Hematopoietic multipotent progenitor cell treated with erythropoietin and hydrocortisone succinate and interleukin-3 and kit ligand, for 15 days (in vitro differentiated cells): ENCODE measurements at places on chromosomes 5 and 9.
A peak's percentile ranks its signal among the peaks of the same experiment; 100 is the strongest.

DNA sequence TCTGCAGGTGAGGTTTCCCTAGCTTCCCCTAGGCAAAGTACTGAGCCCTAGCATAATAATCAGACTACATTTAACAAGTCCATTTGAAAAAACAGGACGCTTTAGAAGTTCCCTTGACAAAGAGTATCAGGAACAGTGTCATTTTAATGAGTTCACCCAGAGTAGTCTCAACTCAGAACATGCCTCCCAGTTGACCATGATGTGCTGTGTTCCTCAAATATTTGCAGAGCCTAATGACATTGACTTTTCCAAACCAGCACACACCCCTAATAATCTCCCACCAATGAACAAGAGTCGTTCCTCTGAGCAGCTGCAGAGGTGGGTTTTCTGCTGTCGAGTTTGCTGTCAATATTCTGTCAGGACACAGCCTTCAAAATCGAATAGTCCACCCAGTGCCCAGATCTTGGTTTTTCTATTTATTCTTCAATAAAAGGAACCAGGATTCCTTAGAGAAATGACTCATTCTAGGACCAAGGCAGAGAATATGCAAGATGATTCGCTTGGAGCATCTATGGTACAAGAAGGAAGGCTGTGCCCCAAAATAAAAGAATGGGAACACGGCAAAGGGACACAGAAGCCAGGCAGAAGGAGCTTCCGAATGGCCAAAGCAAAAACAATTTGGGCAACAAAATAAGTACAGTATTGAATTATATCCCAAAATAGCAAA is 57.6 kb downstream of the OTULIN start:
- no peak for DNase-seq

DNA sequence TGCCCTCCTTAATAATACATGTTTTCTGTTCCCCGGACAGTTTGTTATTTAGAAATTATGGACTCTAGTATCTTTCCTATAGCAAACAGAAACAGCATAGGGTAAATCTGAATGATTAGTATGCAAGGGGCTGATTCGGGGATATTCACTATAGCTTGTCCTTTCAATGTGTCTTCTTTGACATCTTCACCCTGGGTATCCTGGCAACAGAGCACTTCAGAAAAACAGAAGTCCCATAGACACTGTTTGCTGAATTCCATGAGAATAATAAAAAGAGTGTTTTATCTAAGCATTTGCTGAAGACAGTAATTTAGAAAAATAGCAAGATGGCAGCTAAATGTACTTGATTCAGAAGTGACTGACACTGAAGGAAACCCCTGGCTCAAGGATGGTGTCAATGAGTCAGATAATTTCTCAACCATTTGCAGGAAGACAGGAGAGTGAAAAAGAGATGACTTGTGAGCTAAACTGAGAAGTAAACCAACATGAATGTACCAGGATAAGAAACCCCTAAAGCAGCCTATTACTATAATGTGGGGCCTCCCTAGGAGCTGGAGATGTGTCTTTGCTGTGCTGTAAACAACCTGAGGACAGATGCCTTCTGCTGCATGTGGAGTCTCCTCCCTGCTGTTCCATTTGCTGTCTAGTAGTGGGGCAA is 246.2 kb downstream of the MAN2A1 start:
- DNase-seq, result no peak

- no peak for DNase-seq
Observed at GRCh38 chr5:73962801-73963425, 336.9 kb downstream of the ARHGEF28 start.

DNA sequence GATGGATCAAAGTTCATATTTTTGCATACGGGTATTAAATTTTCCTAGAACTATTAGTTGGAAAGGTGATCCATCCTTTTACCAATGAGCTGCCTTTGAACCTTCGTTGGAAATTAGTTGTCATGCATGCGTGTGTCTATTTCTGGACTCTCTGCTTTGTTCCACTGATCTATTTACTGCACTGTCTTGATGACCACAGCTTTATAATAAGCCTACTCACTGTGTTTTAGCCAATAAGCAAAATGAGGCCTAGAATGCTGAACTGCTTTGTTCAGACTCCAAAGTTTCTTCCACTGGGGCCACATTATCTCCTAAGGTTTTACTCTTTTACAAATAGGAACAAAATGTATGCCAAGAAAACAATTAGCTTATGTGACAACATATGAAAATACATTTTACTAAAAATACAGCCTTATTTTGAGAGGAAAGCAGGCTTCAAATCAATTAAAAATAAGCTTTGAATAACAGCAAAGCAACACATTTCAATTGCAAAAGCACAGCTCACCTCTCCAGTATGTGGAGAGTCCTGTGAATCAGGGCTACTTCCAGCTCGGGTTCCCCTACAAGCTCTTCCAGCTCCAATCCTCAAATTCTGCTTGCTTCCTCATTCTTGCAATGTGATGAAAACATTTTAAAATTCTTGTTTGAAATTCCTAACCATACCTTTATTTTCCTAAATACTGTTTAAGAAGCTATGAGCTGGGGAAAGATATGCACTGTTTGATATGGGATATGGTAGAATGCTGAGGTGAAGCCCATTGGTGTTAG is 72.0 kb downstream of the RETREG1 start:
- DNase-seq, result no peak

DNA sequence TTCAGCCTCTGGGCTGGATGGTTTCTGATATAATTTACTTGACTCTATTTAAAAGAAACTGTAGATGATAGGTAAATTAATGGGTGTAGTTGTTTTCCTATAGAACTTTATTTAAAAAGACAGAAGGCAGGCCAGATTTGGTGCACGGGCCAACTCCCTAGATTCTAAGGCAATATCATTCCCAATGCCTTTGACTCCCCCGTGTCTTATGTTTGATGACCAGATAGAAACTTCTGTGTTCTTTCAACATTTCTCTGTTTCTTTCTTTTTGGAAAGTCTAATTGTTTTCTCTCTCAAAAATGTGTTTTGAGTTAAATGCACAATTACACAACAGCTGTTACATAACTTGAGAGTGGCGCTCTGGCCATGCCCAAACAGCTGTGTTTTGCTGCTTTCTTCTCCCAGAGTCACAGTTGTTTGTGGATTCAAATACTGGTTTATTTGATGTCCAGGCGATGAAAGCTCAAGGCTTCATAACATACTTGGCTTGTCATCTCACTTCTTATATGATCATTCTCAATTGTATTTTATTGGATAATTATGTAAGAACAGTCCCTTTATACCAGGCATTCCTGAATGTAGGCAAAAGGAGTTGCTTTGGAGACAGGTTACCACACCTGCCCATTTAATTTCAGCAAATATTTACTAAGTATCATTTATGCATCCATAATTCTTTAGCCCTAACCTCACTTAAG is 1.7 kb upstream of the ALDH1A1 start:
- DNase-seq, result no peak

GRCh38 chr5:31554552-31554951 is 22.5 kb downstream of the C5orf22 start:
- DNase-seq, result no peak

DNA sequence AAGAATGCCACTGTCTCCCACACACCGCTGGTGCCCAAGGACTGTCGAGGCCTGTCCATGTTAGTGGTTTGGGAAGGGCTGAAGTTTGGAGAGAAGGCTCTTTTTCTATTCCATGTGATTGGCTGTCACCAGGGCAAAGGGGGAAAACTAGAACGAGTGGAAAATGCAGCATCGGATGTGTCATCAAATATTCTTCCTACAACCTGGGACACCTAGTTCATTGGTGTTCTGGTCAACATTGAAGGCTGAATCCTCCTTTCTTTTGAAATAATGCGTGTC is 53.2 kb downstream of the PIK3R1 start:
- DNase-seq, result no peak

DNA sequence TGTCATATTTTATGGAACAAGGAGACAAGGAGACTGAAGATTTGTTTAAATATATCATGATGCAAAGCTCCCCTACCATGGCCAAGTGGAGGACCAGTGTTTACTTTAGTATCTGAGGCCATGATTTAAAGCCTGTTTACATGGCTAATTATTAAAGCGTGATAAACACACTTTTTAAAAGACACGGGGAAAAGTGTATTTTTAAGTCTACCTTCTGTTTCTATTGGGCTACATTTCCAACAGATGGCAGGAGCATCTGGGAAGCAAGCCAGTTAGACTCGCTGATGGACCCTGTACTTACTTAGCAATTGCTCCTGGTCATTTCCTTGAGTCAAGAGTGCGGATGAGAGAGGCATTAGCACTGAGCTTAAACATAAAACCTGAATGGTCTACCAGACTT is 480.3 kb upstream of the SEMA6A start:
- no peak for DNase-seq

DNA sequence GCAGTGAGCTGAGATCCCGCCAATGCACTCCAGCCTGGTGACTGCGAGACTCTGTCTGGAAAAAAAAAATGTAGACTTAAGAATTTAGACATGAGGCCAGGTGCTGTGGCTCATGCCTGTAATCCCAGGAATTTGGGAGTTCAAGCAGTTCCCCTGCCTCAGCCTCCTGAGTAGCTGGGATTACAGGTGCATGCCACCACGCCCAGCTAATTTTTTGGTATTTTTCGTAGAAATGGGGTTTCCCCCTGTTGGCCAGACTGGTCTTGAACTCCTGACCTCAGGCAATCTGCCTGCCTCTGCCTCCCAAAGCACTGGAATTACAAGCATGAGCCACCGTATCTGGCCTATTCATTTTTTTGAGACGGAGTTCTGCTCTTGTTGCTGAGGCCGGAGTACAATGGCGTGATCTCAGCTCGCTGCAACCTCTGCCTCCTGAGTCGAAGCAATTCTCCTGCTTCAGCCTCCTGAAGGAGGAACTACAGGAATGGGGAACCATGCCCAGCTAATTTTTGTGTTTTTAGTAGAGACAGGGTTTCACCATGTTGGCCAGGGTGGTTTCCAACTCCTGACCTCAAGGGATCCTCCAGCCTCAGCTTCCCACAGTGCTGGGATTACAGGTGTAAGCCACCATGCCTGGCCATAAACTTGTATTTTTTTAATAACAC is 14.0 kb downstream of the DDX46 start:
- no peak for DNase-seq

DNA sequence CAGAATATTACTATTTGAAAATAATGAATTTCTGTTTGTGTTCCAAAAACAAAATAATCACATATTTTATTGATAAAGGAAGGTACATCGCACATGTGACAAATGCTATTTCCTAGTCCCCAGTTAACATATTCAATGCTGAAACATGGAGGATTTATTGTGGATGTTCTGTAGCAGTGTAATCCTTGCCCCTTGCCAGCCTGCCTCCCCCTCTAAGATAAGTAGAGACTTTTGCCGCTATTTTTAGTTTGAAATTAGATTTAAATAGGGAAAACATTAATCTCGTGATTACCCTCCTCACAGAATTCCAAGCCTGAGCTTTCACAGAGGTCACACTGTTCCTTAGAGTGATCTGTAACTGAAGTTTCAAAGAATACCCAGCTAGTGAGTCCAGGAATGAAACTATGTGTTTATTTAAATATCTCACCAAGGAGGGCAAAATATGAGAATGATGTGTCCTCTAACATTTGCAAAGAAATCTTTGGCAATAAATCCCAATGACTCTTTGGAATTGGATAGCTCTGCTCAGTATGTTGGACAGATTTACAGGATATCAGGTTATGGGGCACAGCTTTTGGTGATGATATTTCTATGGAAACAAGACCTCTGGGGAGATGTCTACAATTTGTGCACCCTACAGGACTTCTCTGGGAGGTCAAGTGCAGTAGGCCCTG is 17.3 kb downstream of the CTXN3 start:
- DNase-seq, result no peak

DNA sequence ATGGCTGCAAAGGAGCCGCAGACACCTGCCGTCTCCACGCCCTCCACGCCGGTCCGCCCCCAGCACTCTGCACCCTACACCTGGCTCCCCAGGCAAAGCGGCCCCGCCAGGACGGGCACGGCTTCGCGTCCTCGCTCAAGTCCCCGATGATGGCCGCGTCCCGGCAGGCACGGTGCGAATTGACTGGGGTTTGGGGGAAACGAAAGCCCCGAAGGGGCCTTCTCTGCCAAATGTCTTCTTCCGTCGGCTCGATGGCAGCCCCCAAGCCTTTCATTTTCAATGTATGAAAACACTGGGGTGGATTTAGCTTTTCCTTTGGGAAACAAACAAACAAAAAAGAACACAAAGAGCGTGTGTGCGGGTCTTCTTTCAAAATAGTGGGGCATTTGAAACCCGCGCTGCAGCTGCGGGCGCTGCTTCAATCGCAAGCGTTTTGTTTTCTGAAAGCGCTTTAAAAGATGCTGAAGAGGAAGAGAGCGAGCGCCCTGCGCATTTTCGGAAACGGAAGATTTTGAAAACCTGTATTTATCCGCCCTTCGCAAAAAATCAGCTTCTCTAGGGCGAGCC is 160.0 kb downstream of the RMI1 start:
- no peak for DNase-seq

DNA sequence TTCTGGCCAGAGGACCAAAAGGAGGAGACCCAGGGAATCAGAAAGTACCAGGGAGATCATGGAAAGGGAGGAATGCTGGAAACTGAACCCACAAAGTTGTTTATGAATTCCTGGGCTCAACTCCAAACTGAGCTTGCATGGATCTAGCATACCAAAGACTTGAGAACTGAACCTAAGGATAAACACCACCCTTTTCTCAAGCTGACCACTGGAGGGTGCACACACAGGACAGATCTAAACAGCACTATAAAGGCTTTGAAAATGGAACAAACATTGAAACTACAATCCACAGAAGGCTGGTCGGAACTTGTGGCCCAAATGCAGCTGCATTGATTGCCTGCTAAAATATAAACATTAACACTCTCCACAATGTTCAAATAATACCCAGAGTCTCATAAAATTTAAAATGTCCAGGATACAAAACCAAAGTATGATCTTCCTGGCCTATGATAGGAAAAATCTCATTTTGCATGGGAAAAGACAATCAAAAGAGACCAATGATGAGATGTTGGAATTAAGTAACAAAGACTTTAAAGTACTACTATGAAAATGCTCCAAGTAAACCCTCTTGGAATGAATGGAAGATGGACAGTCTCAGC is 15.6 kb upstream of the IRF1 start:
- DNase-seq, result peak; percentile 49

DNA sequence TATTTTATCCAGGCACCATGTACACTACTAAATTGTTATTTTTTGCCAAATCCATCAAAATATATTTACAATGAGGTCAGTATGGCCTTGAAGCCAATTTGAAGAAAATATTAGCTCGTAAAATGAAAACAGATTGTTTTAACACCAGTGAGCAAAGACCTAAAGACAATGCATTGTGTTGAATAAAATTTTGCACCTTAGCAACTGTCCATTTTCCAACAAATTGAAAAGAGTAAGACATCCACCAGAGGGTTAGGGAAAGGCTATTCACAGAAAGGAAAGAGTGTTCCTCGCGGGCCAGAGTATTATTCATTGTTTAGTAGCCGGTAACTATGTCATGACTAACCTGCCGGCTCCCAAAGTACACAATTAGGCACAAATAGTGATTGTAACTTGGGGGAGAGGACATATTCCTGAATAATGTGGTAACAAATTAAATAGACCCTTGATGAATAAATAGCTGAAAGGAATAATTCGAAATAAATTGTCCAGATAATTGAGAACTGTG is 213.3 kb downstream of the DNAH5 start:
- no peak for DNase-seq

DNA sequence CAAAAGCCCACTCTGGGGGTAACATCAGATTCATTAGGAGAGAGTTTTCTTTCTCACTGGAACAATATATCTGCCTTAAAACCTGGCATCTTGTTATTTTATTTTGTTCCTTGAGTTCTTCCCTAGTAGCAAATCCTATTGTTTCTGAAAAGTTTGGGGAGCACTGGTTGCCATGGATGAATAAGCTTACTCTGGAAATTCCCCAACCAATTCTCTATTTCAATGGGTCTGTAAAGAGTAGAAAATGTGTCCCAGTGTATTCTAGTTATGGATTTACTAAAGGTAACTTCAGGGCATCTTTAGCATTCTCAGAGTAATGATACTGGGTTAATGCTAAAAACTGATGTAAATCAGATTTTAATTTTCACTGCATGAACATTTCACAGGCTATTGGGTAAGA is 94.2 kb upstream of the S1PR3 start:
- no peak for DNase-seq
